Stimulated activated CD4-positive, alpha-beta T cell treated with anti-CD3 and anti-CD28 coated beads, Interleukin-4, amount 100 ng/mL, for 1 hour (primary cell): ENCODE measurements at places on chromosomes 1 and 21.

GRCh38 chr1:214718724-214719123, 115.7 kb downstream of the CENPF start:
- DNase-seq: no peak

- no peak for DNase-seq
Measured at GRCh38 chr1:104406728-104407127, 657.0 kb downstream of the AMY1C start.

DNA sequence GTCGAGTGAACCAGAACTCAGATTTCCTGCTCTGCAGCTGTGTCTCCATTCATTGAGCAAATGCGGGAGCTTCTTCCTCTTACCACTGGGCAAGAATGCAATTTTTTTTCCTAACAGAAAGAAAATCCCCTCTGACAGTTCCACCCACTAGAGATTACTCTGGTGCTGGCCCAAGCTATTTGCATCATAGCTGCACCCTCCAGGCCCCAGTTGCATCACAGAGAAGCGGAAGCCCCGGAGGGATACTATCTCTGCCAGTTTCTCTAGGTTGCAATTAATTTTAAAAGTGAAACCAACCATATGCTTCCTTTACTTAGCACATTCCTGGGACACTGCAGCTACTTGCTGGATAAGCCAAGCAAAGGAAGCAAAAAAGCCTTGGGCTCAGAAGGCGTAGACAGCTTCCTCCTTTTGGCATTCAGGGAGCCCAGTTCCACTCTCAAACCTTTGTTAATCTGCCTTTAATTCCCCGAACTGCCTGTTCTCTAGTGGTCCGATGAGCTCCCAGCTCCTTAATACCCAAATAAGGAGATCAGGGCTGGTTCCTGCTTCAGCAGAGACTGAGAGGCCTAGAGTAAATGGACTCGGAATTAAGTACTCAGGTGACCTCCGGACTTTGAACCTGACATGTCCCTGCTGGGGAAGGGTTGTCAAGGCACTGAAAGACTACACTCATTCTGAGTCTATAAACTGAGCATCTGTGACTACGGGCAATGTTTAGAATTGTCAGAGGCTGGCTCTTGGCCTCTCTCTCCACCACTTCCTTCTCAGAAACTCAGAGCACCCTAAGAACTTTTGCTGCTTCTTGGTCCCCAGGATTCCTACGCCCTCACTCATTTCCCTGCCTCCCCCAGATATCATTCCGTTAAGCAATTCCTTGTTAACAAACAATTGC, 72.5 kb upstream of the TNFSF18 start:
- DNase-seq: no peak

- DNase-seq: no peak
Measured at GRCh38 chr1:212853658-212854057, 4.4 kb upstream of the FLVCR1 start.

GRCh38 chr1:27145934-27146354, 9.0 kb downstream of the SLC9A1 start:
- DNase-seq: no peak

GRCh38 chr1:40782371-40782956, 1.1 kb upstream of the KCNQ4 start:
- DNase-seq: no peak

- no peak for DNase-seq
Measured at GRCh38 chr21:39519835-39520234, 68.1 kb downstream of the SH3BGR start.

GRCh38 chr1:218851586-218851985, 322.1 kb upstream of the LYPLAL1 start:
- no peak for DNase-seq

DNA sequence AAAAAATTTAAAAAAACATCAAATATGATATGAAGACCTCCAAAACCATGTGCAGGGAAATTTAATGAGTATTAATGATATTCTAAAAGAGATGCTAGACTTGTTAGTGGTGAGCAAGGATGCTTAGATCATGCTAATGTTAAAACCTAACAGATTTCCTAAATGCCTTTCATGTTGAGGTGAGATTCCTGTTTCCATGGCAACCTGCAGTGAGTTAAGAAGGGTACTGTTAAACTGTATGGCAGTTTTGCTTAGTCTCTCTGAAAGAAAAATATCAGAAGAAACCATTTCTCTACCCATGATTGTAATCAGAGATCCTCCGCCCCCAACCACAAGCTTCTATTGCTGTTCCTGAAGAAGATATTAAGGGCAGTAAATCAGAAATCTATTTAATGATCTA, 321.6 kb upstream of the LRRC7 start:
- DNase-seq: no peak

DNA sequence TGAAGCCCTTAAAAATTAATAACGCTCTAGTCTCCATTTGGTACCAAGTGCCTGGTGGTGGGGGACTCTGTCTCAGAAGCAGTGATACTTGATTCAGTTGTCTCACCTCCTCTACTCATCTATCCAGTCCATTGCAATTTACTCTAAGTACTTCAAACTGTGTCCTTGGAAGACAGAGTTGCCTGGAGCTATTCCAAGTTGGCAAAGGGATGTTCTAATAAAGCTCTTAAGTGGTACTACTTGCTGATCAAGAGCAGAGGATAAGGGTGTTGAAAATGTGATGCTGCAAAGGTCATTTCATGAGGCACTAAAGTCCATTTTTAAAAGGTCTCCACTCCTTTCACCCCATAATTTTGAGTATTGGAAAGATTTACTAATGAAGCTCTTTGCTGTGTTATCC, 142.2 kb downstream of the NFIA start:
- DNase-seq: no peak

GRCh38 chr1:27862671-27863537, 9.4 kb upstream of the THEMIS2 start:
- DNase-seq: no peak

DNA sequence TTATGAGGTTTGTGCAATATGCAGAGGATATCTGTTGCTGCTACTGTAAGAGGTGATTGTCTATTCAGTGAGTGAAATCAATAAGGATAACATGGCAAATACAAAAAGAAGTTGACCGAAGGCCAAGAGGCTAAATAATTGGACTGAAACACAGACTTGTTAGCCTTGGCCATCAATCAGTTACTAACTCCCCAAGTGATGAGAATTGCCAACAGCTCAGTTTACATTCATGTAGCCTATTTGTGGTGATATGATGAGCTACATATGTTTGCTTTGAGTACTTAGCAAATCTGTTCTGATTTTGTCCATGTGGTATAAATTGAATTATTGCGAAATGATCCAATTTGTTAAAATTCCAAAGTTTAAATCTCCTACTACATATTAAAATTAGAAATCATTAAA, 68.6 kb upstream of the VAV3 start:
- DNase-seq: no peak

DNA sequence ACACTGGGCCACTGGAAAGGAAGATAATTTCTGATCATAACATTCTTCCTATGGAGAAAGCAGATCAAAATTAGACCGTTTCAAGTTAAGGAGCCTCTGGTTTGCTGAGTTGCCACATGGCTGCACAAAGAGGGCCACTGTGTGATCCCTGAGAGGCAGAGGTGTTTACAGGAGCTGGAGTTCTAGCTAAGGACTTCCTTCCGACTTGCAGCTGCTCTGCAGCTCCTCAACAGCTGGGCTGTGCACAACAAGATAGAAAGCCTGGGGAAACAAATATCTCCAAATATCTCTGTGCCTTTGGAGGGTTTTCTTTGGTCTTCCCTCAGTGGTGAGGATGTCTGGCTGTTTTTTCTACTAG, 26.8 kb downstream of the GADD45A start:
- DNase-seq: no peak

GRCh38 chr1:234114648-234115307, 210.3 kb downstream of the SLC35F3 start:
- DNase-seq: peak; percentile 2

DNA sequence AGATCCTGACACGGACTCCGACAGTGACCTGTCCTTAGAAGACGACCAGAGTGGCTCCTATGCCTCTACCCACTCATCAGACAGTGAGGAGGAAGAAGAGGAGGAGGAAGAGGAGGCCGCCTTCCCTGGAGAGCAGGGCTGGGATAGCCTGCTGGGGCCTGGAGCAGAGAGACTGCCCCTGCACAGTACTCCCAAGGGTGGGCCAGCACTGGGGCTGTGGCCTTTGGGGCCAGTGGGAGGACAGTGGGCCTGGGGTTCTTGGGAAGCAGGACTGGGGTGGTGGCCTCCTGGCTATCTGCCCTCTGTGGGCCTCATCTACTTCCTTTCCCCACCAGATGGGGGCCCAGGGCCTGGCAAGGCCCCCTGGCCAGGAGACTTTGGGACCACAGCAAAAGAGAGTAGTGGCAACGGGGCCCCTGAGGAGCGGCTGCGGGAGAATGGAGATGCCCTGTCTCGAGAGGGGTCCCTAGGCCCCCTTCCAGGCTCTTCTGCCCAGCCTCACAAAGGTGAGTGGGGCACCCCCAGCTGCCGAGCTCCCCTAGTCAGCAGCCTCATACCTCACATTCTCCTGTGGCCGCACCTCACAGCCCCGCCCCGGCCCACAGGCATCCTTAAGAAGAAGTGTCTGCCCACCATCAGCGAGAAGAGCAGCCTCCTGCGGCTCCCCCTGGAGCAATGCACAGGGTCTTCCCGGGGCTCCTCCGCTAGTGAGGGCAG, 10.0 kb downstream of the PSRC1 start:
- no peak for DNase-seq
